H7 (cell line): ENCODE measurements at places on chromosomes 4 and X. TPM values are rescaled to one million over a fixed set of nuclear protein-coding genes. Genes with fewer than 3 reads are reported as not detected.

MMRN1 gene
- 0.03 TPM in 1 of 2 replicates, not detected in the other for total RNA-seq

- no peak for DNase-seq
Observed at GRCh38 chr4:16090096-16090705, 6.4 kb upstream of the PROM1 start.

DNA sequence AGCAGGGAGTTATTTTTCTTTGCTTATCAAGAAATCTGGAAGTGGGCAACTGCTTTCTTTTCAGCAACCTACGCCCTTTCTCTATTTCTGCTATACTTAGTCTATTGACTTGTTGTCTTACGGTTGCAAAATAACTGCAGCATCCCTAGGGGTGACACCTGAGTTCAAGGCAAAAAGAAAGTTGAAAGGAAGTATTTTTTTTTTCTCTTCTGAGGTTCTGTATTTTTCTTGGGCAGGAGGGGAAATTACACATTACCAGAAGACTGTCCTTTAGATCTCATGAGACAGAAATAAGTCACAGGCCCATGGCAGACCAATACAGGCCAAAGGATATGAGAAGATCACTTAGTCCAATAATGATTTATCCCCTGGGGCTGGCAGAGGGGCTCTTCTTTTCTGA, 204.7 kb upstream of the CASK start:
- no peak for DNase-seq

- DNase-seq, result no peak
Observed at GRCh38 chr4:88017516-88018297, 10.3 kb downstream of the PKD2 start.

DNA sequence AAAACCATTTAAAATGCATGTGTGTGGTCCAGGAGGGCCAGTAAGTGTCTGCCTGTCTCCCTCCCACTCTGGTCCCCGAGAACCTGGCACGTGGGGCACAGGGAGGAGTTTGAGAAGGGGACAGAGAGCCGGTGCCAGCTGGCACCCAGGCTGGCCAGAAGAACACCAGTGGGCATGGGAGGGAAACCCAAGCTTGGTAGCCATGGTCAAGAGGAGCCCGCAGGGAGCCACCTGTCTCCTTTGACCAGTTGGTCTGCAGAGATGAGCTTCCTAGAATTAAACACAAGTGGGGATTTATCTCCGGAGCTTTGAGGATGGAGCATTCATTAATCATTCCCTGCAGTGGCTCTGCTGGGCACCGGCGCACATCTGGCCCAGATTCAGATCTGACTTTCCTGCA, 41.6 kb downstream of the HMX1 start:
- no peak for DNase-seq

PAK3 gene
- 1.8 and 2.0 TPM in 2 replicates for total RNA-seq

RNF175 gene
- 3.6 and 5.8 TPM in 2 replicates for total RNA-seq

ZCCHC4 gene
- 12.4 and 14.6 TPM in 2 replicates for total RNA-seq

- DNase-seq, result no peak
Observed at GRCh38 chrX:71809886-71810285, 46.7 kb downstream of the CXorf49B start.

DNA sequence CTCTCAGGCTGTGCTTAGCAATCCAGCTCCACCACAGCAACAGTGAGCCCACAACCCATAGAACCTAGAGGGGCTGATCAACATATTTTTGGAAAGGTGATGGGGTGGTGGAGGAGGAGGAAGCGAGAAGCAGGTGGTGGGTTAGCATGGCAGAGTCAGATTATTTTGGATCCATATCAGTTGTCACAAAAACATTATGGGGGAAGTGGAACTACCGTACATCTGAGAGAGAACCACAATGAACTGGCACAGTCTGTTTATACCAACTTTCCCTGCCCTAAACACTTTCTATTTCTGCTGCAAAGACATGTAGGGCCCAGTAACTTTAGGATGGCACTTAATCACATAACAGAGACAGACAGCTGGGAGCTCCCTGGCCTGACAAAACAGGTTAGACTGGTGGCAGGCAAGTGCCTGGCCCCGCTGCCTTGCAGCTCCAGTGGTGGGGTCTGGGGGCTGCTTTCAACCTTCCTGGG, 4.3 kb downstream of the SLC9A7 start:
- DNase-seq, result no peak

DNA sequence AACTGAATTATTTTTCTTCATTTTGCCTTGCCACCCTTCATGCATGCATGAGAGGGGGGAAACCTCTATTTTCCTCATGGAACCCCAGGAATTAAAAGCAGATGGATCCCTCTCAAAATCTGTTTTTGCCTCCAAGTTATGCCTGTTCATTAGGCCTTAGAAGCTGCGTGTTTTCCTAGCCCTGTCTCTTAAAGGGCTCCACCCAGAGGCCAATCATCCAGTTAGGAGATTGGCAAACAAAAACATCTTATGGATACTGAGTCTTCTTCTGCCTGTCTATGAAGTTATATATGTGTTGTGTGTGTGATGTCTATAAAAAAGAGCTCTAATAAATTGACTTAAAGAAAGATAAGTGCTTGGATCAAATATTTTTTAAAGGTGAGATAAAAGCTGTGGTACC, 142.9 kb downstream of the ANAPC10 start:
- DNase-seq, result no peak

HS6ST2 gene
- 6.8 and 9.3 TPM in 2 replicates for total RNA-seq

DNA sequence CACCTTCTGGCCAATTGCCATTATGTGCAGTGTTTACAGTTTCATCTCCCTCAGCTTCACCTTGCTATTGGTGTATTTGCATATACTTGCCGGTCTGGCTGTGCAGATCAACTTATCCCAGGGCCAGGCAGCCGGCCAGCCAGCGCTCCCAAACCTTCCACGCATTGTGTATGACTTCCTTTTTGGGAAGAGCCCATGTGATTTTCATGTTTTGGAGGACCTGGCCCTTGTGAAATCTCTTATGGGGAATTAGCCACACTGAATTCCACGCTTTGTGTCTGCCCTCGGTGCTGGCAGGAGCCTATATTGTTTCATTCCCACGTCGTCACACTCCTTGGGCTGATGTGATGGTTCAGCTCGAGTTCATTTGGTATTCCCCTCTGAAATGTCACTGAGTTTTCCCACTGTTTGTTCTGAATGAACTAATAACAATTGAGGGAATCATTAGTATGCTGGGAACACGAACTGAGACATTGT, 6.0 kb upstream of the PDLIM3 start:
- no peak for DNase-seq

SCD5 gene
- 2.3 and 4.8 TPM in 2 replicates for total RNA-seq

DNA sequence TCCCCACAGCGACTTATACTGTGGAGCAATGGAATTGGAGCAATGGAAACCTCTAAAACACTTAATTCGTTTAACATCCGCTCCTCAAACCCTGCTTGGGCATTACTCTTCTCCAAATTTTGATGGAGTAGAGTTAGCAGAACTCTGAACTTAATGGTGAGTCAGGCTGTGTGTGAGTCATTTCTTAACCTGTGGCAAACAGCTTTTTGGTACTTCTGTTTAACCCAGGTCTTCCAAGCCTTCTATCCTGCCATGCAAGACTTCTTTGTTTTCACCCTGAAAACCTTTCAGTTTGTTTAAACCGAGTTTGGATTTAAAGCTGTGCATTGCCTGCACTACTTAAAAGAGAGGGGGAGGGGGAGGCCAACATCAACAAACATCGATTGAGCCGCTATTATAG, 3.6 kb upstream of the AMOT start:
- DNase-seq, result no peak

DNA sequence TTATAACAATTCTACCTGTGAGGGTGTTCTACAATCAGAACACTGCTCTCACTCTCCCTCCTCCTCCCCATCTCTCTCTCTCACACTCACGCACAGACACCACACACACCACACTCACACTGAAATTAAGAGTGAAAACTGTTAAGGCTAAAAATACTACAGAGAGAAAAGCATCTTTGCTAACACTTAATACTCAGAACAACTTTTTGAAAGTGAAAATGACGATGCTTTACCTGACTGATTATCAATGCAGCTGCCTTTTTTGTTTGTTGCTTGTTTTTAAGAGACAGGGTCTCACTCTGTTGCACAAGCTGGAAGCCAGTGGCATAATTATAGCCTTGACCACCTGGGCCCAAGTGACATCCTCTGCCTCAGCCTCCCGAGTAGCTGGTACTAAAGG, 222.4 kb downstream of the APBB2 start:
- DNase-seq, result no peak

DNA sequence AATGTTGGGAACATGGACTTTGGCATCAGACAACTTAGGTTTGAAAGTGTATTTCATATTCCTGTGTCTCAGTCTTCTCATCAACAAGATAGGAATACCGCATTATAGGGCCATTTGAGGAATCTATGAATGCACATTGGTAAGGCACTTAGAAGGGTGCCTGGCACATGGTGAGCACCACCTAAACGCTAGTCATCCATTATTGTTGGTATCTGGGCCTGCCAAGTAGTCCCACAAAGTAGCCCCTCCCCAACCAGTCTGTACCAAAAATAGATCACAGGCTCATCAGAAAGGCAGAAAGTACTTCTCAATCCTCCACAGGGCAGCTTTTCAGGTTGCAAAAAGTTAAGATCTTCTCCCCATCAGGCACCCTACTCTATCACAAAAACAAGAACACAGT, 162.3 kb upstream of the KLF3 start:
- DNase-seq, result no peak

- peak; percentile 5 for DNase-seq
Observed at GRCh38 chr4:33386764-33387163, 2666.6 kb downstream of the PCDH7 start.

- DNase-seq, result no peak
Observed at GRCh38 chr4:183175631-183176232, 76.7 kb downstream of the WWC2 start.

DNA sequence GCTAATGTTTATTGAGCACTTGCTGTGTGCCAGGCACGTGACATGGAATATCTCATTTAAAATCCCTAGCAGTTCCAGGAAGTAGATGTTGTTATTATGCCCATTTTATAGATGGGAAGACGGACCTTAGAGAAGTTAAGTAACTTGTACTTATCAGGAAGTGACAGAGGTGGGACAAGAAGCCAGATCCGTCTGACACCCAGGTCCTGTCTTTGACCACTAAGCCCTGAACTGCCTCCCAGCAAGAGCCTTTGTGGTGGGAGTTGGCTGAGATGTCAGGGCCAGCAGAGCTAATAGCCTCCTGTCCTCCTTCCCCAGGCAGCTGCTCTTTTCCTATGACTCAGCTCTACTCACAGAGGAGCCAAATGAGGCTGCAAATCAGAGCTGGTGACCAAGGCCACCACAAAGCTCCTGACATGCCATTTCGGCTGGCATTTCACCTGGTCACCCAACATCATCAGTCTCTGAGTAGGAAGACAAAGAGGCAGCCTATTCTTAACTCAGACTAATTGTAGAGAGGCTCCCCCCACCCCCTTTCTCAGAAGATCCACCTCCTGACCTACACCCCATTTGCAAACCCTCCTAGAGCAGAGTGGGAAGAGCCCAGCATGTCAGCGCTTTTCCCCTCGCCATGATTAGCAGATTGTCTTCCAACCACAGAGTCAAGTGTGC, 175.1 kb upstream of the KIT start:
- DNase-seq, result no peak

DNA sequence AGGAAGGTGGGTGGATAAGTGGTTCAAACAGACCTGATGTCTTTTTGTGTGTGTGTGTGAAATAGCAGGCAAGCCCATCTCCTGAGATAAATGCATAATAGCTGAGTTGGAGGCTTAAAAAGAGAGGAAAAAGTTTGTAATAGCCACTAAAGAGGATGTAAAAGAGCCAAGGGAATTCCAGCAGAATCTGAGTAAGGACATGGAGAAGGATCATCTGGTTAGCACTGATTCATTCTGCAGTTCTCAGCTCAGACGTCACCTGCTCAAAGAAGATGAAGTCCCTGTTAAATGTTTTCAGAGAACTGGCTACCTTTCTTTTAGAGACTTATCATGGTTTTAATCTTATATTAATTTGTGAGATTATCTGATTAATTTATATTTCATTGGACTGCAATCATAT, 21.0 kb upstream of the IL13RA2 start:
- DNase-seq, result no peak

- no peak for DNase-seq
Observed at GRCh38 chr4:89727238-89727637, 109.7 kb downstream of the SNCA start.

SORBS2 gene
- total RNA-seq, result 6.8 and 7.3 TPM in 2 replicates

L1CAM gene
- total RNA-seq, result 9.9 and 17.0 TPM in 2 replicates

- no peak for DNase-seq
Observed at GRCh38 chr4:40688446-40689095, 58.9 kb upstream of the RBM47 start.

- DNase-seq, result no peak
Observed at GRCh38 chr4:180682776-180683175, 1560.4 kb upstream of the TENM3 start.

GRCh38 chr4:145153181-145153903, 27.0 kb downstream of the OTUD4 start:
- no peak for DNase-seq

GRCh38 chr4:85669204-85669603, 194.3 kb downstream of the ARHGAP24 start:
- DNase-seq, result no peak

AREG gene
- not detected in 2 replicates for total RNA-seq

- DNase-seq, result no peak
Observed at GRCh38 chr4:139985401-139985800, 168.6 kb downstream of the MAML3 start.

DNA sequence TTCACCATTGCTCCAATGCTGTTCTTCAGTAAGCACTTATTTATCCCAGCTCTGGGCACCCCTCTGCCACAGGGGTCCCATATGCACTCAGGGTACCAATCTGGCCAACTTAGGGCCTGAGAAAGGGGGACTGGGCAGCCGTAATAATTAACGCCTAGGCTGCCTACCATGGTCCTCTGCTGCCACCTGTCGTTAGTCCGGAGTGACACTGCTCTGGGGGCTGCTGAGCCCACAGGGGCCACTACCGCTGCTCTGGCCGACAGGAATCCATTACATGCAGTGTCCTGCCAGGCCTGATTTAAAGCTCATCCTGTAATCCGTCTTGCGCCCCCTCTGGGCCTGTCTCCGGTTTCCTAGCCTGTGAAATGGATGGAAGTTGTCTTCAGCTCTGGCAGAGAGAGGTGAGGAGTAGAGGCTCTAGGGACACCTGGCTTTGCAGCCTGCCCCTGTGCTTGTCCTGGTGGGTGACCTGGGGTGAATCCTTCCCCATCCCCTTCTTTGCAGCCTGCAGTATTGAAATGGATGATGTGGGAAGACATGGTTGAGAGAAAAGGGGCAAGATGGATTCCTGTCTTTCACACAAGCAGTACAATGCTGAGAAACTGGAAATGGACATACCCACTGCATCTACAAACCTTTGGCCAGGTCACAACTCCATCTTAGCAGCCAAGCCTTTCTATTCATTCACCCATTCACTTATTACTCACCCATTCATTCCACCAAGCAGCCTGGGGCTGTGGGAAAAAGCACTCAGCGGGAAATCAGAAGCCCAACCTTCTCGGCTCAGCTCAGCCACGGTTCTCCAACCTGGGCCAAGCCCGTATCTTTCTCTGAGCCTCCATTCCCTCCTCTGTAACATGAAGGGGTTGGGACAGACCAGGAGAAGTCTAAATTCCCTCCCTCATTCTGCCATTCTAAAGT, 116.3 kb upstream of the NALF2 start:
- peak; percentile 80 for DNase-seq

- DNase-seq, result no peak
Observed at GRCh38 chrX:46381630-46382029, 163.6 kb downstream of the ZNF674 start.
